ENCODE measurements at places on chromosomes 12 and 14. TPM values are rescaled to one million over a fixed set of nuclear protein-coding genes. Genes with fewer than 3 reads are reported as not detected.

HOXC4 gene
- 1.5 TPM for total RNA-seq

GRCh38 chr12:90163975-90164374 lies 455.3 kb upstream of the ATP2B1 start:
- no peaks in the 10 kb centered on the region for H3K4me1 ChIP-seq
- no peak overlapping the region for H3K4me3 ChIP-seq
- H3K36me3 ChIP-seq = no peaks in the 10 kb centered on the region

GRCh38 chr14:36181417-36181816 lies 4.9 kb upstream of the PTCSC3 start:
- H3K27me3 ChIP-seq = no peaks in the 10 kb centered on the region
- DNase-seq = no peak
- no peak overlapping the region for H3K27ac ChIP-seq
- no peaks in the 10 kb centered on the region for H3K4me1 ChIP-seq
- H3K4me3 ChIP-seq = no peak overlapping the region
- no peaks in the 10 kb centered on the region for H3K36me3 ChIP-seq

DNA sequence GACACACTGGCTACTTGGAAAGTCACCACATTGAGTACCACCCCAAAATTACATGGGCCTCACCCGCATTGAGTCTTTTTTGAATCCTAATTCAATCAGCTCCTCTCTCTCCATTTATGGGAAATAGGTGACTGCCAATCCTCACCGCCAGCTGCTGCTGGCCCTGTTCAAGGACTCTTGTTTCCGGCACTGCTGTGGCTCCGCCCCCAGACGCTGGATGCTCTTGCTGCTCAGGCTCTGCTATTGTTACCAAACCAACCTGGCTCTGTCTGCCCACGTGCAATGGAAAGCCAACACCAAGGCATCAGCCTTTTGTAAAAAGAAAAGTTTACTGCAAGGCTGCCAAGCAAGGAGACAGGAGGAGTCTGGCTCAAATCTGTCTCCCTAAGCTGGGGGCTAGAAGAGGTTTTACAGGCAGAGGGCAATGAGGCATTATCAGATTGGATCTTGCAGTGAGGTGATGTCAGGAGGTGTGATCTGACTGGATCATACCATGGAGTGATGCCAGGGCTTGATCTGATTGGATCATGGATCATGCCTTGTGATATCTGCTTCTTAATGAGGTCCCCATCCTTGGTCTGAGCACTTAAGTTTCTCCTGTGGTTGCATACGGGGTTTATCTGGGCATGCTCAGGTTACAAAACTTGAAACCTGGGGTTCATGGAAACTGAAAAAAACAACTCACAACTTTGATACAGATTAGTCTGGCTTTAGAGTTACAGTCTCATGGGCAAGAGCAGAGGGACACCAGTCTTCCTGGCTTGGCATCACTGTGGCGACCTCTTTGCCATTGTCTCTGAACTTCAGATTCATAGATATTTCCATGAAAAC lies 117.1 kb upstream of the SLC35F4 start:
- no peak overlapping the region for H3K4me3 ChIP-seq
- DNase-seq = no peak
- H3K36me3 ChIP-seq = no peaks in the 10 kb centered on the region
- no peaks in the 10 kb centered on the region for H3K4me1 ChIP-seq

GRCh38 chr12:26953447-26953846 lies 15.2 kb downstream of the FGFR1OP2 start:
- no peak overlapping the region for H3K4me3 ChIP-seq
- no peaks in the 10 kb centered on the region for H3K27me3 ChIP-seq
- no peak overlapping the region for H3K27ac ChIP-seq
- DNase-seq = no peak
- peaks cover 37% of the 10 kb centered on the region for H3K36me3 ChIP-seq

GRCh38 chr12:80353254-80353653 lies 90.8 kb upstream of the PTPRQ start:
- no peaks in the 10 kb centered on the region for H3K27me3 ChIP-seq
- no peaks in the 10 kb centered on the region for H3K36me3 ChIP-seq
- no peak overlapping the region for H3K27ac ChIP-seq

GRCh38 chr12:6964605-6965025 lies 5.8 kb downstream of the PHB2 start:
- peaks cover 21% of the 10 kb centered on the region for H3K36me3 ChIP-seq
- no peaks in the 10 kb centered on the region for H3K27me3 ChIP-seq
- H3K4me3 ChIP-seq = no peak overlapping the region
- peak; percentile 32 for DNase-seq
- peak overlapping the region; percentile 51 for H3K27ac ChIP-seq
